ENCODE measurements at places on chromosomes 13 and 19. TPM values are rescaled to one million over a fixed set of nuclear protein-coding genes. Genes with fewer than 3 reads are reported as not detected.
A peak's percentile ranks its signal among the peaks of the same experiment; 100 is the strongest.

Gene NALCN
- 11.8 TPM for total RNA-seq

Gene FREM2
- not detected for total RNA-seq

Gene GZMM
- total RNA-seq = 0.81 TPM

Gene GFY
- total RNA-seq = not detected

Gene ATP8B3
- 0.52 TPM for total RNA-seq

Gene ZNF547
- 4.4 TPM for total RNA-seq

Gene HIF3A
- total RNA-seq = 51.0 TPM

DNA sequence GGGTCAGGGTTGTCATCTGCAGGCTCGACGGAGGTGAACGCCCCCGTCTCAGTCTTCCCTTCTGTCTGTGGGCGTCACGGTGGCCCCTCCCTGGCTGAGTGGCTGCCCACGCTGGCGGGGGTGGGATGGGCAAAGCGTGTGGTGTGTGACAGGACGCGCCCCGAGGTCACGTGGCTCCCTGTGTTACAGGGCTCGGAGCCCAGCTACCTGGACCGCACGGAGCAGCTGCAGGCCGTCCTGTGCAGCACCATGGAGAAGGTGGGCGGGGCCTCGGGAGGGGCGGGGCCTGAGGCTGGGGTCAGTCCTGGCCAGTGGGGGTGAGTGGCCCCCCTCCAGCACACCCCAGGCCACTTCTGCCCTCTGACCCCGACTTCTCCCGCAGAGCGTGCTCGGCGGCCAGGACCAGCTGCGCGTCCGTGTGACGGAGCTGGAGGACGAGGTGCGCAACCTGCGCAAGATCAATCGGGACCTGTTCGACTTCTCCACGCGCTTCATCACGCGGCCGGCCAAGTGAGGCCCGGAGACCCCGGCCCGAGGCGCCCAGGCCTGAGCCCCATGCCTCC lies 6.3 kb upstream of the GRIN3B start:
- DNase-seq = no peak

DNA sequence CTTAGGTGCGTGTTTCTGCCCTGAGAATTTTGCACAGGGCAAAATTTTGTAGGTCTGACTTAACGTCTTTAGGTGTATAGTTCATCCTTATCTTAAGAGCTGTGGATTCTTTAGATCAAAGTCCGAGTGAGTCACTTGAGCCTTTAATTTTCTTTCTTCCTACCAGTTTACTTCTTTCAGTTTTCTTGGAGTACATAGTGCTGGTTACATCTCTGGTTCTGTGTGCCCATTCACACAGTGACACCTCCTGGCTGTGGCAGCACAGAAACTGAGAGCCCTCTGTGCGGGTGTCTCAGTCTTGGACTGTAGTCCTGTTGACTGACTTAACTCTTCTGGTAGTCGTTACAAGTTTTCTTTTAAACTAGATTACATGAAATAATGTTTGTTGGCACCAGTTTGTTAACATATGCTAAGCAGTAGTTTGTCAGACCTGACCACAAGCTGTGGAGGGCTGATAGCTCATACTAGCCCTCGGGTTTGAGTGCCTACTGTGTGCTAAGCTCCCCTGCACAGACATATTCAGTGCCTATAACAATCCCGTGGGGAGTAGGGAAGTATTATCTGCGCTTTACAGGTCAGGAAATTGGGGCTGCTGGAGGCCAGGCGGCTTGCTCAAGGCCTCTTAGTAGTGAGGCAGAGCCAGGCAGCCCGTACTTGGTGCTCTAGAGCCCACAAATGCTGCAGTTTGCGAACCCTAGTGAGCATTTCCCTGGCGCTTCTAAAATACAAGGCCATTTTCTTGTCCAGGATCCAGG lies 1.6 kb downstream of the GATAD2A start:
- no peak for DNase-seq

- no peak for DNase-seq
Measured at GRCh38 chr13:111319521-111319920, 921 bp upstream of the TEX29 start.

DNA sequence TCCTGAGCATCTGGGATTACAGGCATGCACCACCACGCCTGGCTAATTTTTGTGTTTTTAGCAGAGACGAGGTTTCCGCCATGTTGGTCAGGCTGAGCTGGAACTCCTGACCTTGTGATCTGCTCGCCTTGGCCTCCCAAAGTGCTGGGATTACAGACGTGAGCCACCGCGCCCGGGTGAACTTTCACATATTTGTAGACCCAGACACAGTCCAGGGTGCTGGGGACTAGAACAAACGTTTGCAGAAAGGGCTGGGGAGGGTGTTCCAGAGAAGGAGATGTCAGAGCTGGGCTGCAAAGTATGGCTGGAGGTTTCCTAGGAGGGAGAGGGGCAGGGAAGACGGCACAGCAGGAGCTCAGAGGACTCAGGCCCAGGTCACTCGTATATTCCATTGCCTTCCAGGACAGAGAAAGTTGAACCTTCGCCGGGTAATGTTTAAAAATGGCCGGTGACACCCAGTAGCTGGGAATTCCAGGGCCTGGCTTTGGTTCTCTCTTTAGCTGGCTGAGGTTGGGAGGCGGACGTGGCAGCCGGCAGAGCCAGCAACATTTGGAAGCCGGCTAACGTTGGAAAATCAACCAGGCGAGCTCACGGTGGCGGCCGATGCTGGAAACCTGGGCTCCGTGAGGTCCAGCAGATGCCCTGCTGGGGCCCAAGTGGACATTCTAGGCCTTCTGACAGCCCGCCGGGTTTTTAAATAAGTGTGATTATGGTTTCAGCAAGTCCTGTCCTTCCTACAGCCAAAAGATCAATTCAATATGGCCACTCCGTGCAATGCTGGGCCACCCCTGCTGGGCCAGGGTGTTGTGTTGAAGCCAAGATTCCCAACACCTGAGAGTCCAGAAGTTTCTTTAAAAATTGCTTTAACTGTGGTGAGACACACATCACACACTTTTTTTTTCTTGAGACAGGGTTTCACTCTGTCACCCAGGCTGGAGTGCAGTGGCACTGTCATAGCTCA lies 41.5 kb downstream of the NFIC start:
- DNase-seq = peak; percentile 70

DNA sequence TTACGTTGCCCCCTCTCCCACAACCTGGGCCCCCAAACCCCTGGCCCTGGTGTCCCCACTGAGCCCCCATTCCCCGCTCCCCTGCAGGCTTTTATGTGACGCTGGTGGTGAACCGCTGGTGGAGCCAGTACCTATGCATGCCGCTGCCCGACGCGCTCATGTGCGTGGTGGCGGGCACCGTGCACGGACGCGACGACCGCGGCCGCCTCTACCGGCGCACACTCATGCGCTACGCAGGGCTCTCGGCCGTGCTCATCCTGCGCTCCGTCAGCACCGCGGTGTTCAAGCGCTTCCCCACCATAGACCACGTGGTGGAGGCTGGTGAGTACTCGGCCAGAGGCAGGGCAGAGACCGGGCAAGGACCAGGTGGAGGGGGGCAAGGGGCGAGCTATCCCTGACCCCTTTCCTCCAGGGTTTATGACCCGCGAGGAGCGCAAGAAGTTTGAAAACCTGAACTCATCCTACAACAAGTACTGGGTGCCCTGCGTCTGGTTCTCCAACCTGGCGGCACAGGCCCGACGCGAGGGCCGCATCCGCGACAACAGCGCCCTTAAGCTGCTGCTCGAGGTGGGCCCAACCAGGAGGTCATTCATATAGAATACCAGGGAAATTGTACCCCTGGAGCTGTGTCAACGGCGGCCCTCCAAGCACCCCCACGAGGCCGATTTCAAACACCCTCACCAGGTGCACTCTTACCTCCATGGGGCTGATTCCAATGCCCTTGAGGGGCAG lies 3.0 kb downstream of the BEST2 start:
- no peak for DNase-seq

- no peak for DNase-seq
Measured at GRCh38 chr19:46407856-46408663, 5.3 kb downstream of the CCDC8 start.

DNA sequence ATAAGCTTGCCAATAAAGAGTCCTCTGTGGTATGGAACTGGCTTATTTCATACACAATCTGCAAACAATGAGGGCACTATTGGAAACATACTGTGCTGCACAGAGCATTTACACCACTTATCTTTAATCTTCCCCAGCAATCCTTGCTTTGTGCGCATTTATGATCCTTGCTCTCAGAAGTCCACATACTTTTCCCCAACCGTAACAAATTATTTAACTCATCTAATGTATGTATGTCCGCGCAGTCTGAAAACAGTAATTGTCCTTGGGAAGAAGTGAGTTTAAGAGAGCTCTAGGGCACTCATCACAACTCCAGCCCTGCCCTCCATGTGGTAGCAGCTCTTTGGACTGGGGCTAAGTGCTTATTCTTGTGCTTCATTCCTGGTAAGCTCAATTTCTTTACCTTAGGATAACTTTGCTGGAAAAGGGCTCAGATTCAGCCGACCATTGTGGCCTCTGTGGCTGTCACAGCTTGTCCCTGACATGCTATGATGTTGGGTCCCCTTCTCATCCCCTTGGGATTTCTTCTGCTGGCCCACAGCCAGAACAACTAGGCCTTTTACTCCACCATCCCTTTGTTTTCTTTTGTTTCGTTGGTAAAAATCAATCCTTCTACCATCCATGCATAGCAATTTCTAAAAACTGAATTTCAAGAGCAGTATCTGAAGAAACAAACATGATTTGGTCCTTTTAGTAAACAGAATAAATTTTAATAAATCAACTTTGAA lies 152.7 kb downstream of the TNFRSF19 start:
- DNase-seq = no peak

- DNase-seq = peak; percentile 66
Measured at GRCh38 chr13:113947311-113948033, 26.4 kb downstream of the C13orf46 start.

DNA sequence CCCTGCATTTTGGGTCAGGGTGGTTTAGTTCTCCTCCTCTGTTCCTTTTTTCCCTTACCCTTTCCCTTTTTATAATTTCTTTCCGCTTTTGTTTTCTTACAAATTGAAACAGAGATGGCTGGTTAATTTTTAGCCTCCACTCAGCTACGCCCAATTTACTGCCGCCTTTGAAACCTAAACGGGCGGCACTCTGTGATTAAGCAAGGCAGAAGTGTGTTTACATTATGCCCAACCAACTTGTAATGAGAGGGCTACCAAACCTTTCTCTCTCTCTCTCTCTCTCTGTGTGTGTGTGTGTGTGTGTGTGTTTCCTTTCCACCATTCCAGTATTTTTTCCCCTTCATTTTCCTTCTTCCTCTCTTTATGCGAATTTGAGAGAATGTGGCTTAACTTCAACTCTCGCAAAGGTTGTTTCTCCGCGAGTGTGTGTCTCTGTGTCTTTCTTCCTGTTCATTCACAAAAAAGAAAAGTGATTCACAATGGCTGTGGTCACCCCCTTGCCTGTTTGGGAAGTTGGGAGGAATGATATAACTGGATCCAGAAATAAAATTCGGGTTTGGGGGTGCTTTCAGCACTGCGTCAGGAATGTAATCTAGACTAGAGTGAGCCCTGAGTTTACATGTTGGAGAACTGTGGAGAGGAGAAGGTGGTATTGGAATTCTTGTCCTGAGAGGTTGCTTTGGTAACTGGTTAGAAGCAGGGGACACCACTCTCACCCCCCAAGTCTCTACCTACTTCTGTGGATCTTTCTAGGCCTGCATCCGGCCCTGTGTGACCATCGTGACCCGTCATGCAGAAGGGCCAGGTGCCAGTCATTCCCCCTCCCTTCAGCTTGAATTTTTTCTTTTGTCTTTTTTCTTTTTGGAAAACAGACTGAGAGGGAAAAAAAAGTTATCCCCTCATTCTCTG lies 31.4 kb downstream of the NFIX start:
- no peak for DNase-seq

DNA sequence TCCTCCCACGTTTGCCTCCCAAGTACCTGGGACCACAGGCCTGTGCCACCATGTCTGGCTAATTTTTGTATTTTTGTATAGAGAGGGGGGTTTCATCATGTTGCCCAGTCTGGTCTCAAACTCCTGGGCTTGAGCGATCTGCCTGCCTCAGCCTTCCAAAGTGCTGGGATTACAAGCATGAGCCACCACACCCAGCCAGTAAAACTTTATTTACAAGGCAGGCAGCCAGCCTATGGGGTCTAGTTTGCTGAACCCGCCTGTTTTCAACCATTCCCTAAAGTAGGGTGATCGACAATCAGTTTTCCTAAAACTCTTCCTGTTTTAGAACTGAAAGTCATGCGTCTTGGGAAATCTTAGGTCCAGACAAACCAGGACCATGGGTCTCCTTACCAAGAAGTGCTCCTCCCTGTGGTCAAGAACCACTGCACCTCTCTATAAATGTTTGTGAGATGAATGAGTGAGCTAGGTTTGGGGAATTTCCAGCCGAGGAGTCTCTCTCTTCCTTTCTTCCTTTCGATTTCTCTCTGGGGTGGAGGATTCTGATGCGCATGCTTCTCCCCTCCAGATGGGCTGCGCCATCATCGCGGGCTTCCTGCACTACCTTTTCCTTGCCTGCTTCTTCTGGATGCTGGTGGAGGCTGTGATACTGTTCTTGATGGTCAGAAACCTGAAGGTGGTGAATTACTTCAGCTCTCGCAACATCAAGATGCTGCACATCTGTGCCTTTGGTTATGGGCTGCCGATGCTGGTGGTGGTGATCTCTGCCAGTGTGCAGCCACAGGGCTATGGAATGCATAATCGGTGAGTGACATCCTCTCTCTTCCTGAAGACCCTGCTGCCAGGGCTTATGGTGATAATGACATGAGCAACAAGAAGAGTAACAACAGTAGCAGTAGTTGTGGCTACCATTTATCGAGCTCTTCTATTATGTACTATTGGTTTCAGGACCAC lies 38.7 kb downstream of the ADGRE1 start:
- no peak for DNase-seq

DNA sequence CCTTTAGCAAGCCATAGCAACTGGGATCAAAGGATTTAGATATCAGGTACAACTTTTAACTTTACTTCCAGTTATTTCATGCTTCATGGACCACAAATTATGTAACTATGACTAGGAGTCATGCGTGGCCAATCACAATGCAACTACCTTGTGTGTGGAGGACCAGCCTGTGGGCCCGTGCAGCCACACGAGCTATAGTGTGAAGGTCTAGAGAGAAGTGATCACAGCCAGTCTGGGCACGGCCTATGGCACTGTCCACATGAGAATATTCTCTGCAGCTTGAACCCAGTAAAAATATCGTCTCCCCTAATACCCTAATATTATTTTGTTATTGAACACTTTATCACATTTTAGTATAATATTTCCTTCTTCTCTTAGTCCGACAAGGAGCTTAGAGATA lies 464.9 kb upstream of the MIR17HG start:
- DNase-seq = no peak

DNA sequence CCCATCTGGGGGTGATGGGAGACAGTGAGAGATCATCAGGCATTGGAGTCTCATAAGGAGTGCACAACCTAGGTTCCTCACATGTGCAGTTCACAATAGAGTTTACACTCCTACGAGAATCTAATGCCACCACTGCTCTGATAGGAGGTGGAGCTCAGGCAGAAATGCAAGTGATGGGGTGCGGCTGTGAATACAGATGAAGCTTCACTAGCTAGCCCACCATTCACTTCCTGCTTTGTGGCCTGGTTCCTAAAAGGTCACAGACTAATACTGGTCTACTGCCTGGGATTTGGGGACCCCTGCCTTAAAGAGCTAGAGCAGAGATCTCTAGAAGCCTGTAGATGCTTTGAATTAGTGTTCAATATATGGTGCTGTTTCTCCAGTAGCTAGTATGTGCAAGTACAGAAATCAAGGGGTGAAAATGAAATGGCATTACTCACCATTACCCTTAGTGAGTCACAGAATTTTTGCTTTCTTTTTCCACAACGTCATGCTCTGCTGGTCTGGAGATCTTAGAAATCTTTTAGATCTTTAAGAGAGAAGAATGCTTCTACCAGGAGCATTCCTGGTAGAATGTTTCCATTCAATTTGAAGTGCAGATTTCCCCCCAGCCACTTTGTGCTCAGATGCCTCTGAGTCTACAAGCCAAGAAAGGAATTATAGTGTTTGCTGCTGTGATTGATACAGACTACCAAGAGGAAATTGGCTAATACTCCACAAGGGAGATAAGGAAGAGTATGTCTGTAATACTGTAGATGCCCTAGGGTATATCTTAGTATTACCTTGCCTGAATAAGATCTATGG lies 2301.2 kb downstream of the PCDH9 start:
- DNase-seq = no peak

All from left cardiac atrium (tissue), 4 donors.